ENCODE measurements at places on chromosomes 11 and 22. TPM values are rescaled to one million over a fixed set of nuclear protein-coding genes. Genes with fewer than 3 reads are reported as not detected.

Gene CSKMT
- 4.5 TPM for total RNA-seq

Gene MS4A1
- not detected for total RNA-seq

Gene GLYAT
- not detected for total RNA-seq

Gene OR4D5
- not detected for total RNA-seq

Gene RGL4
- total RNA-seq, result not detected
